Activated B cell treated with CpG ODN at 0.5 μM for 24 hours (primary cell): ENCODE measurements at places on chromosomes 6 and 20.

- no peak for DNase-seq
Observed at GRCh38 chr20:15637546-15637945, 935.7 kb downstream of the KIF16B start.

DNA sequence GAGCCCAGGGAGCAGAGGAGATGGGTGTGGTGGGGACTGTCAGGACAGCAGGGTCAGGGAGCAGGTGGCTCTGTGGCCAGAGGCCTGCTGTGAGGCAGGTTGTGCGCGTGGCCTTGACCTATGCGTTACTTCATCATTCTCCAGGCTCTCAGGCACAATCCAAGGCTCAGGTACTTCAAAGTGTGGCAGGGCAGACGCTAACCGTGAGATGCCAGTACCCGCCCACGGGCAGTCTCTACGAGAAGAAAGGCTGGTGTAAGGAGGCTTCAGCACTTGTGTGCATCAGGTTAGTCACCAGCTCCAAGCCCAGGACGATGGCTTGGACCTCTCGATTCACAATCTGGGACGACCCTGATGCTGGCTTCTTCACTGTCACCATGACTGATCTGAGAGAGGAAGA is 535 bp downstream of the NCR2 start:
- DNase-seq = no peak

DNA sequence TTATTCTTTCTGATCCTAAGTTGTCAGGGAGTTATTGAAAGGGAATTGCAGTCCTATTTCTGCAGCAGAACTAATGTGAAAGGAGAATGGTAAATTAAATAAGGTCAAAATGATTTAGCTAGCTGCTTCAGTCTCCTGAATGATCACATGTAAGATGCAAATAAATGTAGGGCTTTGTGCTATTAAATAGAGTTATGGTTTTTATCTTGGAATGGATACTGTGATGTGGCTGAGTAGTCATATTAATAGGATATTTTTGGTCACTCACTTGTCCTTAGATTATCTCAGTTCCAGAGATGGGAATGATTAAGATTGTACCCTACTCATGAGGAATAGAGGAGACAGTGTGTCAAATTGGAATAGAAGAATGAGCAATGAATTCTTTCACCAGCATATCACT is 129.6 kb downstream of the PLCB4 start:
- no peak for DNase-seq

GRCh38 chr6:137231895-137232294 is 12.7 kb upstream of the IFNGR1 start:
- no peak for DNase-seq

DNA sequence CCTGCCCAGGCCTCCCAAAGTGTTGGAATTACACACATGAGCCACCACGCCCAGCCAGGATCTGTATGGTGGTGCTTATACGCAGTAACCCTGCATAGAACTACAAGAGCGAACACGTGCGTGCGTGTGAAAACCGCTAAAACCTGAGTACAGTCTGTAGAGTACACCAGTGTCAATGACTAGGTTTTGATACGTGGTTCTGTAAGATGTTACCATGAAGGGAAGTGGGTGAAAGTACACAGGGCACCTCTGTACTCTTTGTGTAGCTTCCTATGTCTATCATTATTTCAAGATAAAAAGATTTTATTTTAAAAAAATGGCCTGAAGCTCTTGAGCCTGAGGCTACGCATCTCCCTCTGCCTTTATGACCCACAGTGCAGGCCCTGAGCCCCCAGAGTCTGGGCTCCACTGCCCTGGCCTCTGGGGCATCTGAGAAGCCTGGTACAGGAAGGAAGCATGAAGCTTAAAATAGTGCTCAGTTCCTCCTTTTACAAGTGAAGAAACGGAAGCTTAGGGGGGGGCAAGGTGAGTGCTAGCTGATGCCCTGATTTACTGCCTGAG is 21.6 kb downstream of the LY86 start:
- DNase-seq = peak; percentile 48

DNA sequence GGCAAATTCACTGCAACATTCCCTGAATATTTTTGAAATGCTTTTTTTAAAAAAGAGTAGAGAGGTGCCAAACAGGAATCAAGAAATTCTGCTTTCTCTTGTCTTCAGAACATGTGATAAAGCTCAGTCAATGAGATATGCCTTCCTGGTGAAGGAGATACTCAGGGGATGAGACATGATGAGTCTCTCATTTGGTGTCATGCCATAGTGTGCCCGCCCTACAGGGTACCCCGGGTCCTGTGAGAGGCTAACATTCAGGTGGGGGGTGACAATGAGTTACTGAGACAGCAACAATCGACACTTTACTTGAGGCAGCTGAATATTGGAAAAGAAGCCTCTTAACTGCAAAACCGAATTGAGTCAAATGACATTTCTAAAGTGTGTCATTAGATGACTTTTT is 6.7 kb downstream of the CCR6 start:
- DNase-seq = no peak

DNA sequence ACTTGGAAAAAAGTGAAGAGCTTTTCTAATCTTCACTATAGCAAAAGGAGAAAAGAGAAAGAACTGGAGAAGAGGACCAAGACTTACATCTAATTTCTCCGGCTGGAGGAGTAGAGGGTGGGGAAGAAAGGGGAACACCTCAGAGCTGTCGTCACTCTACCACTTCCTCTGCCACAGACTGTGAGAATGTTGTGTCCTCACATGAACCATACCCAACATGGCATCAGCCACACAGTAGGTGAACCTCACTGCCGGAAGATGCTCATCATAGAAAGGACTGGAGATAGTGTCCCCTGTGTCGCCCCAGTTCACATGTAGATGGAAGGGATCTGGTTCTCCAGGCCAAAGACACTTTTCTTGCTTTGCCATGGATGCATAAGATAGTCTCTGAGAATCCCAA is 604.4 kb upstream of the NOX3 start:
- no peak for DNase-seq

GRCh38 chr20:59605601-59606364 is 1.4 kb downstream of the PHACTR3 start:
- DNase-seq = no peak

DNA sequence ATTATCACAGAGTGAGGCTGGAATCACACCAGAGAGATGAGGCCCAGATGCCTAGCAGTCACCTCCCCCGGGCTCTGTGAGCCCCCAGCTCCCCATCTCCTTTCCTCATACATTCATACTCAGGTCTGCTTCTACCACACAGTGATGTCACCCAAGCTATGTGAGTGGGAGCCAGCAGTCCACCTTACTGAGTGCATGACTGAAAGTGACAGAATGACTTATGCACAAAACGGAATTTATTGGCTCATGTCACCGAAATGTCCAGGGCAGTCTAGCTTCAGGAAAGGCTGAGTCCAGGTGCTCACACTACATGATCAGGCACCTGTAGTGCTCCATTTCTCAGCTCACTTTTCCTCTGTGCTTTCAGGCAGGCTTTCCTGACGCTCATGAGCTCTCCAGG is 36.7 kb upstream of the CCN6 start:
- no peak for DNase-seq

DNA sequence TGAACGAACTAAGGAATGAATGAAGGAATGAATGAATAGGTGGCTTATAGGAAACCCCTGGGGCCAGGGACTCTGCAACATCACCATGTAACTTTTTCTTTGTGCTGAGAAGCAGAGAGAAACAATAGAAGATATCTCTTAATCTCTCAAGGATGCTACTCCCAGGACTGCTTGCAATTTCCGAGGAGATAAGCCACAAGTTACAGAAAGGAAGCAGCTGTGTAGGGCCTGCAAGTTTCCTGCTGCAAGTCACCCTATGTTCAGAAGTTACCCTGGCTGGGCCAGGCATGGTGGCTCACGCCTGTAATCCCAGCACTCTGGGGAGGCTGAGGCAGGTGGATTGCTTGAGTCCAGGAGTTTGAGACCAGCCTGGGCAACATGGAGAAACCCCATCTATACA is 7.3 kb upstream of the MAVS start:
- no peak for DNase-seq

DNA sequence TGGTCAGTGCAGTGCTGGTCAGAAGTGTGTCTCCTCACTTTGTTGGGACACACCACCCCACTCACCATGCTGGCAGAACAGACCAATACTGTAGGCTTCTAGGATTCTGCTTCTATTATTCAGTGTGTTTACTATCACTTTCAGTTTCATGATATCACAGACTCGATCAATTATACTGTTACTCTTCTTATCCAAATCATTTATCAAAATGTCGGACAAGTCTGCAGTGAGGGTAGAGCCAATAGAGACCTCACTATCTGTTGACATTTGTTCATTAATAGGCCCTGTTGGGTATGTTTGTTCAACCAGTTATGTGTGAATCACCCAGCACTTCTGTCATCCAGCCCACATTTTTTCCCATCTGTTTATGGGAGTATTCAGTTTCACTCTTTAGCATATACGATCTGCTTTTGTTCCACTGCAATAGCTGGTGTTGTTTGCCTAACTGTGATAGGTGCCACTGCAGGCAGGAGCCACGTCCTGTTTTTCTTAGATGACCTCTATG is 140.1 kb downstream of the NRN1 start:
- no peak for DNase-seq

DNA sequence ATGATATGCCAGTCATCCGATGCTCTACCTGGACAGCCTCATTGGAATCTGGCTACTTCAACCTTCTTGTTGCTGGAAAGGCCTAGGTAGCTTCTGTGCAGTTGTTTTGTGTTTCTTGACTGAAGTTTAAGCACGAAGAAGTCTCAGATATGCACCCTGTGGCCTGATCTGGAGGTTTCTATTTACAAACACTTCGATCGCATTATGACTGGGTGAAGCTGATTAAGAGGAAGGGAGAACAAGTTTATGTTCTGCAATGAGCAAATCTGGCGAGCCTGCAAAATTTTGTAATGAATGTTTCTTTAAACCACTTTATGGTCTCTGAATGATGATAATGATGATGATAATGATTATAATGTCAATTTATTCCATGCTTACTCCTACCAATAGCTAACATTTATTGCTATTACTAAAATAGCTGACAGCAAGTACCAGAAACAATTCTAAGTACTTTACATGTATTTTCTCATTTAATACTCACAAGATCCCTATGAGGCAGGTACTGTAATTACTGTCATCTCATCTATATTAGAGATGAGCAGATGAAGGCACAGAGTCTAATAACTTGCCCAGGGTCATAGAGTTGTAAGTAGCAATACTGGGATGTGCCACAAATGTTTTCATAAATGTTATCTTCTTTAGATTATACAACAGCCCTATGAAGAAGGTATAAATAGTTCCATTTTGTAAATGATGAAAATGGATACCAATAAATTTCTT is 126.1 kb upstream of the UST start:
- no peak for DNase-seq

DNA sequence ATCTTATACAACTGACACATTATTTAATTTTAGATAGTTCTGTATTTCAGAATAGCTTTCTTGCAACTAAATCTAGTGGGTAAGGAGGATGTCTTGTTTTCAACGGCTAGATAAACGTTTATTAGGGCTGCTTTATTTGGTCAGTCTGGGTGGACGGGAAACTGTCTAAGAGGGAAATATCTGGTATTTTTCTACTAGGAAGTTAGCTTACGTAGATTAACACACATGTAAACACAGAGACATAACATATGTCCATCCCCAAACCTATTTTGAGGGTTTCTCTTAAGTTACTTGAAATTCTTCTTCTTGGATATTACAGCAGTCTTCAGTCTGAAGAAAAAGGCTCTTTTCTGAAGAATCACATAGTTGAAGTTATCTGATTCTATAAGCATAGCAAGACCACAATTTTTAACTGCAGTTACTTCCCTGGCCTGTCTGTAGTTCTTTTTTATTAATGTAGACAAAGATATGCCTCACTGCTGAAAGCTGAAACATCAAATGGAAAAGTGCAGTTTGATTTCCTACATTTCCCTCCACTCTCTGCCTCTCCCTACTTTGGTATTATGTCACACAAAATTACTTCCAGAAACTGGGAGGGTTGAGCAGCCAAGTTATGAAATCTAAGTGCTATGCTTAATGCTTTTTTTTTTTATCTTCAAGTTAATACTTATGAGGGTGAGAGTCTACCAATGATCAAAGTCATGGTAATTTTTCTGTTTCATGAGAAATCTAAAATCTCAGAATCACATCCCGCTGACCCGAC is 37.4 kb downstream of the PLAGL1 start:
- no peak for DNase-seq

DNA sequence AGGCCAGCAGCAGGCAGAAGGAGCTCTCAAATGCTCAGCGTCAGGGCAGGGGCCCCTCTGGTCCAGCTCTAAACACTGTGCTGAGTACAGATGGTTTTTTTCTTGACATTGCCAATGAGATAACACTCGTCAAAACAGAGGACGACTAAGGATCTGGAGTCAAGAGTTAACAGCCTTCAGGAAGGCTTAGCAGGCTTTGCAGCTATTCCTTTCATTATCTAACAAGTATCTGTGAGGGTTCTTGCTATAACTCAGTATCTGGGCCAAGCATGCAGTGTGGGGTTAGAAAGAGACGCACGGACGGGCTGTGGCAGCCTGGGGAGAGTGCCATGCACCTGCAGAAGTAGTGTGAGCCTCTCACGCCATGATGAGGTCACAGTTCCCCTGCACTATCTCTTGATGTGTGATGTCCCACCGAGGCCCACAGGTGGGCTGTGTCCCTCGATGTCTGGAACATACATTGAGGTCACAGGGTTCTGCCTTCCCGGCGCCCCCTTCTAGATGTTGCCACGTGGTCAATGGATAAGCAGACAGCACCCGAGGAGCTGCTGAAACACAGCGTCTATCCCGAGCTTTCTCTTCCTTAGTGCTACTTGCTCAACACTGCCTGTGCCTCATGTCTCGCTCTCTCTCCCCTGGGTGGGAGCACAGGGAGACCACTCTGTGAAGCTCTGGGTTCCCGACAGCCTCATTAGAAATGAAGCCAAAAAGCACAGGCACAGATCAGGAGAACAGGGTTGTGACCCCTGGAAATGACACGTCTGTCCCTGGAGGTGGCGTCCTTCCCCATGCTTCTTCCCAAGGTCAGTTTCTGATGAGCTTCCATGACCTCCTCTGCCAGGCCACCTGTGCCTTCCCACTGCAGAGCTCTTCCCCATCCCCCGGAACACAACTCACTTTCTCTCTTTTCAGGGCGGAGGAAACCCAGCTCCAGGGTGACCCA is 85.5 kb upstream of the RPS6KA2 start:
- DNase-seq = no peak

- no peak for DNase-seq
Observed at GRCh38 chr20:19802492-19803158, 44.6 kb downstream of the RIN2 start.

GRCh38 chr6:66948106-66948505 is 1241.1 kb upstream of the EYS start:
- no peak for DNase-seq
